ENCODE measurements at places on chromosomes 3 and 15.

DNA sequence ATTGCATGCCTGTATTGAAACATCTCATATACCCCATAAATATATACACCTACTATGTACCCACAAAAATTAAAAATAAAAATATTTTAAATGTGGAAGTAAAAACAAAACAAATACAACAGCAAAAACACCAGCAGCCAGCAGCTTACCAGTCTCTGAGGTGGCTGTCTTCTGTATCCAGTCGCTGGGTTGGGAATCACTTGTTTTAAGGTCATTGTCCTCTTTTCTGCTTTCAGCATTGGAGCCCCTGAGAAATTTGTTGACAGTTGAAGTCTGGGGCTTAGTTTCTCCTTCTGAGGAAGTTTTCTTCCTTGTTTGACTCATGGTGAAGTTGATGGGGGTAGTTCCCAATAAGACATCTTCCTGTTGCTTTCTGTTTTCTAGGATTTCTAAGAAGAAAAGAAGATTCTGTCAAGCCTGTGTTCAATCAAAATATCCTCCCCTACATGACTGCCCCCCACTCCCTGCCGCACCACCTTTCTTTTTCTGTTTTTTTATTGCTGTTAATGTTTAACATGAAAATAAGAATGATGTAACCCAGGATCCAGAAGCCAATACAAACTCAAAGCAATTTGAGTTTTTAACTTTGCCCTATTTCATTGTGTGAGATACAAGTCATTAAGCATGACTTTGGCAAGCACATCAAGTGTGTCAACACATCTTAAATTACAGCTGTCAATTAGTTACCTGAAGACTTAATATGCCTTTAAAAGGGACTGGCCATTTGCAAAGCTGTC is at the start of gene LRRC31:
Gene LRRC31 (minus strand): TSS at position 452 of the 737 bp plus-strand sequence. CDS start 128 bp downstream, at position 324.
- no peak for DNase-seq

DNA sequence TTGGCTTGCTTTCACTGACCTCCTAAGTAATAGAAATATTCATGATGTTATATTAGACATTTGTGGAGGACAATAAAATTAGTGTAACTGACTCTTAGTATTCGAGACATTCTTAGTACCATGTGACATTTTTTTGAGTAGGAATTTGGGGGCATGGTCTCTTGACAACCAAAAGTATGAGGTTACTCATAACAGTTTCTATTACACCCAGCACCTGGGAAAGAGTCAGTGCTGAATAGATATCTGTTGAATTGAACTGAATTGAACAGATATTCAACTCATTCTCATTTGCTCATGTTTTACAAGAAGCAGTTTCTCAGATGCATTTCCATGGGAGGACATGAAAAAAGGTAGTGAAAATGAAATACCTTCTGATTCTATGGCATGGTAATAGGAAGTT is 84.4 kb downstream of the CMSS1 start:
- no peak for DNase-seq

- no peak for DNase-seq
Observed at GRCh38 chr3:175179055-175179454, 319.9 kb downstream of the NAALADL2 start.

GRCh38 chr3:138473391-138473790 is 39.0 kb downstream of the ESYT3 start:
- DNase-seq, result no peak

- no peak for DNase-seq
Observed at GRCh38 chr15:62115847-62116246, 49.1 kb downstream of the C2CD4A start.

DNA sequence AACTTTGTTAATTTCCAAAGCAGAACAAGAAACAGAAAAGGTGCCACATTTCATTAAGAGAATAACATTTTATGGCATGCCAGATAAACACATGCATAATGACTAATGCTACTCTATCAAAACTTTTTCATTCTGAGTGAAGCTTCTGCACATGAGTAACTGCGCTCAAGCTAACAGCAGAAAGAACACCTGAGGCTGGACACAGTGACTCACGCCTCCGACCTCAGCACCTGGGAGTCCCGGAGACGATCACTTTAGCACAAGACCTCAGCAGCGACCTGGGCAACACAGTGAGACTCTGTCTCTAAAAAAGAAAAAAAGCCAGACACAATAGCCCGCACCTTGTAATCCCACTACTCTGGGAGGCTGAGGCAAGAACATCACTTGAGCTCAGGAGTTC is 70.6 kb downstream of the ACAP2 start:
- DNase-seq, result no peak

DNA sequence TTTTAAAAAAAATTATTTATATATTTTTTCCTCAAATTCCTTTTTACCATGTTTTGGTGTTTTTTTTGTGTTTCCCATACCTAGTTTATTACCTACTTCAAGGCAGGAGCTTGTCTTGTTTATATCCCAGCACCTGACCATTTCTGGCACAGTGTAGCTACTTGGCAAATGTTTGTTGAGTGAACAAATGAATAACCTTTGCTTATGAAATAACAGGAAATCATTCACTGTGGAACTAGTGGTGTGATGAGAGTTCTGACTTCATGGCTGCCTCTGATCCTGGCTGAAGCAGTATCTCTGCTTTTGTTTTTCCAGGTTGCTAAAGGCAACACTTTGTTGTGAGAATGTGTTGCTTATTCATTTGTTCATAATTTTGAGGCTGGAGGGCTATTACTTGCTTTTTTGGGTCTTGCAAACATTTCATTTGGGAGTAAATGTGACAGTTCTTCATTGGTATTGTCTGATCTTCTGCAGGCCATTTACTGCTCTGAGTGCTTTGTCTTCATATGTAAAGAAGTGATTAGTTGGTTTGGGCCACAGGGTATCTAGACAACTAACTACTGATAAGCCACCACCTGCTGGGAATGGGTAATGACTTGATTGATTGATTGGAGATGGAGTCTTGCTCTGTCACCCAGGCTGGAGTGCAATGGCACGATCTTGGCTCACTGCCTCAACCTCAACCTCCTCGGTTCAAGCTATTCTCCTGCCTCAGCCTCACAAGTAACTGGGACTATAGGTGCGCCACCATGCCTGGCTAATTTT is 5.7 kb downstream of the RAD54L2 start:
- DNase-seq, result no peak

DNA sequence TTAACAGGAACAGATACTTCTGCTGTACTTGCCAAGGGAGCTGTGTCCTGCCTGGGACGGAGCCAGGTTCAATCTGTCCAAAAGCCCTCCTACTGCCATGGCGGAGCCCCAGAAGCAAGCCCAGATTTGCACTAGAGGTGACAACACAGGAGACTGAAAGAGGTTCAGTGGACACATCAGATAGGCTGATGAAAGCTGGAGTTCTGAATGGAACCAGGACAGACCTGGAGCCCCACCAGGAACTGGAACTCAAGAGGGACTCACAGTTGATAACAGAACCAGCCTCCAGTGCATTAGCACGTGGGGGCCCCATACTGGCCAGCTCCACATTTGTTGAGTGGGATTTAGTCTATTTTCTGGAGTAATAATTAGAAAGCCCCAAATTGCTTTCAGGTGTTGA is 315.5 kb downstream of the ARRDC4 start:
- DNase-seq, result no peak

All from activated CD8-positive, alpha-beta memory T cell treated with anti-CD3 and anti-CD28 coated beads for 1 hour (primary cell).